ENCODE measurements at places on chromosomes 7 and 10.
A peak's percentile ranks its signal among the peaks of the same experiment; 100 is the strongest.

DNA sequence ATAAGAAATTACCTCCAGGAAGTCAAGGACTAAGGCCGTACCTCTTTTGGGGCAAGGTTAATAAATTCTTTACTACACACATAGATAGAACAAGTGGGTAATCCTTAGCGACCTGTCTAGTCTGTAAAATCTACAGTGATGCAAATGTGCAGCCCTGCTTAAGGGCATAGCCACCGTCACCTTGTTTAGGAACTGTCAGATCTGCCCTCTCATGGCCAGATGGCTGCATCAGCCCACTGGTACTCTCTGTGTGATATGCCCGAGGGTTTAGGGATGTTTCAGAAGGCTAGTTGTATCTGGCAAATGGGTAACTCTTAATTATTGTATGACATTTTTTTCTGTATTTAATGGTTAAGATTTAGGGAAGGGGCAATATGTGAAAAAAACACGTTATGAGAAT, 74.3 kb downstream of the NRG3 start:
- no peak for DNase-seq

GRCh38 chr7:95245828-95246500, 78.4 kb downstream of the PON1 start:
- no peak for DNase-seq

DNA sequence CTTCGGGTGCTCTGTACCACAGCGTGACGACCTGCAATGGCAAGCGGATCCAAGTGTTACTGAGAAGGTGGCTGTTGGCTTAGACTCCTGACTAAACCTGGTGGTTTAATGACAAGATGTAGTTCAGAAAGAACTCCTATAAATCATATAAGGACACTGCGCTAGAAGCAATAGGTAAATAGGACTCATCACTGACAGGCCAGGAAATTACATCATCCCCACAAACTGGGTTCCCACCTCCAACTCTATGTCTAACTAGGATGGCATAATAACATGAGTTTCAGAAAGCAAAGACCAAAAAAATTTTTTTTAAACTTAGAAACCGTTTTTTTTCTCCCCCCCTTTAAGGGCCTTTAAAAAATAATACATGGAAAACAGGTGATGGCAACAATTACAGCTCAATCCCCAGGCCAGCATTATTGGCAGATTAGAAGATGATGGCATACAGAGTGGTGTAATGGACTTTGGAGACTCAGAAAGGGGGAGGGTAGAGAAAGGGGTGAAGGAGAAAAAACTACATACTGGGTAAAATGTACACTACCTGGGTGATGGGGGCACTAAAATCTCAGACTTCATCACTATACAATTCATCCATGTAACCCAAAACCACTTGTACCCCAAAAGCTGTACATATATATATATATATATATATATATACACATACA, 81.4 kb upstream of the FAM133B start:
- no peak for DNase-seq

DNA sequence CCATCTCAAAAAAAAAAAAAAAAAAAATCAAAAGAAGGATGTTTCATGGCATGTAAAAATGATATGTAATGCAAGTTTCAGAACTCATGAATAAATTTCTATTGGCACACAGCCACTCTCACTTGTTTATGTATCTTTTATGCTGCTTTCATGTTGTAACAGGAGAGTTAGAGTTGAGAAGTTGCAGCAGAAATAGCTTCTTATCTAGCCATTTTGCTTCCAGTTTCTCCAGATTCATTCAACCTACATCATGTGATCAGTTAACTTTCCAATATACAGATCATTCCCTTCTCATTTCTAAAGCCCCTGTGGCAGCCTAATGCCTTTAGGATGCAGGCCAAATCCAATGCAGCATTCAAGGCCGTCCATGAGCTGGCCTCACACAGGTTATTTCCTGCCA, 30.4 kb downstream of the ZNF786 start:
- no peak for DNase-seq

DNA sequence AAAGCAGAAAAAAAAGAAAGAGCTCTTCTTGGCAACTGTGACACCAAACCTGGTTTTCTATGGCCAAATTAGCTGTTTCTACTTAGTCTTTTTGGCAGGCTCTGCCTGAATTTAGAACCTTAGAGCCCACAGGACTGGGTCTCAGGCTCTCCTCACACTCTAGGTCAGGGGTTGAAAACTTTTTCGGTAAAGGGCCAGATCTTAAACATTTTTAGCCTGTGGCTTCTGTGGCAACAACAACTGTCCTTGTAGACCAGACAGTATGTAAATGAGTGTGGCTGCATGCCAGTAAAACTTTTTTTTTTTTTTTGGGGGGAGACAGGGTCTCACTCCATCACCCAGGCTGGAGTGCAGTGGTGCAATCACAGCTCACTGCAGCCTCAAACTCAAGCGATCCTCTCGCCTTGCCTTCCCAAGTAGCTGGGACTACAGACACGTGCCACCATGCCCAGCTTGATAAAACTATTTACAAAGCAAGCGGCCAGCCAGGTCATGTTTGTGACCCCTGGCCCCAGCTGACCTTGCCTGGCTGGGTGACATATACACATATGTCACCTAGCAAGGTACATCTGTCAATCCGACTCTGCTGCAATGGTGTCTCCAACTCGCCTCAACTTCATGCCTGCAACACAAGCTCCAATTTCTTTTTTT, 17.4 kb downstream of the KPNA7 start:
- peak; percentile 15 for DNase-seq

GRCh38 chr7:657565-658119, 68.9 kb upstream of the DNAAF5 start:
- DNase-seq = no peak

DNA sequence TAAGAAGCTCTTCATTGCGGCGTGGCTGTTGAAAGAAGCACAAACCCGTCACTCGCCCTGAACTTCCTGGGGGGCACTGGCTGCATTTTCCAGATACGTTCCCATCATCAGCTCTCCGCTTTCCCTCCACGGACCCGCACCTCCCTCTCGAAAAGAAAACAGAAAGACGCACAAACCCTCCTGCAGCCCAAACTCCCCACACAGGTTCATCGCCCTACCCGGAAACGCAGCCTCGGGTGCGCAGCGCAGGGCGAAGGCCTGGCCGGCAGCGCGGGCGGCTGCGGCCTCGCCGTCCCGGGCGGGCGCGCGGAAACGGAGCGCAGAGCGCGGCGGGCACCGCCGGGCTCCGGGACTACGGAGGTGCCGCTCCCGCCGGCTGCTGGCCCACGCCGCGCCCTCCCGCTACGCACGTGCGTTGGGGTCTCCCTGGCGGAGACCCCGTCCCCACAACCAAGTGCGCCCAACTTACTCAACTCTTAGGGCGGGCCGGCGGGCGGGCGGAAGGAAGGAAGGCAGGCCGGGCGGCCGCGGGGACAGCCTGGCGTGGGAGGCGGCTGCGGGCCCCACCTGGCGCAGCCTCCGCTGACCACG, 822 bp downstream of the ZNF800 start:
- DNase-seq = no peak

DNA sequence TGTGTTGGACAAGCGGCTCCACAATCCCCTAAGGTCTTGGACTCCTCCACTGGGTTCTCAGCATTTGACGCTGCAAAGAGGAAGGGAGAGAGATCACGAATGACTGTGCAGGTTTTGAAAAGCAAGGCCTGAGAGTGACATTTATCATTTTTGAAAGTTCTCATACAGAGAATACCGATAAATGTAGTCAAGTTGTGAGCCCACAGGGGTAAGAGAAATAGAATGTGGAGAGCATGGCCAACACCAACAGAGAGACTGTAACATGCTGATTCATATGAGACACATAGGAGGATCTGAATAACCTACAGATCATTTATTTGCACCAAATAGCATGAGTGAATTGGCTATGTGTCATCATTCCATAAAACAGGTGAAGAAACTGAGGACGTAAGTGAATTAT, 230.5 kb upstream of the MBL2 start:
- DNase-seq = no peak

GRCh38 chr7:2325162-2325561, 10.9 kb upstream of the SNX8 start:
- no peak for DNase-seq

- DNase-seq = no peak
Observed at GRCh38 chr10:129135624-129136023, 331.4 kb upstream of the MGMT start.

DNA sequence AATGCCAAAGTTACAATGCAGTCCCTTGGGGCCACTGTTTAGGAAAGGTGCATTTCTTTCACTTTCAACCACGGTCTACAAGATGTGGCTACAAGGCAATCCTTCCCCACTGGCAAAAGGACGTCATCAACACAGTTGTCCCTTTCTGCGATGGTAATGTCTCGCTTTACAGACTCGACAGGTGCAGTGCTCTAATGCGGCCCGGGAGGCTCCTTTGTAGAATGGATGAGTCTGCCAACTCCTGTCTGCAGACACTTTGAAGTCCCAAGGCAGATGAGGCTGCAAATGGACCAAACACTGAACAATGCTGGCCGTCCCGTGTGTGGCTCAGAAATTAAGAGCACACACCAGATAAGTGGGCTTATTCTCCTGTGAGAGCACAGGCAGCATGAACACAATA, 133.7 kb downstream of the PIP4K2A start:
- no peak for DNase-seq

- DNase-seq = no peak
Observed at GRCh38 chr10:89263091-89263490, 11.5 kb upstream of the LIPA start.

DNA sequence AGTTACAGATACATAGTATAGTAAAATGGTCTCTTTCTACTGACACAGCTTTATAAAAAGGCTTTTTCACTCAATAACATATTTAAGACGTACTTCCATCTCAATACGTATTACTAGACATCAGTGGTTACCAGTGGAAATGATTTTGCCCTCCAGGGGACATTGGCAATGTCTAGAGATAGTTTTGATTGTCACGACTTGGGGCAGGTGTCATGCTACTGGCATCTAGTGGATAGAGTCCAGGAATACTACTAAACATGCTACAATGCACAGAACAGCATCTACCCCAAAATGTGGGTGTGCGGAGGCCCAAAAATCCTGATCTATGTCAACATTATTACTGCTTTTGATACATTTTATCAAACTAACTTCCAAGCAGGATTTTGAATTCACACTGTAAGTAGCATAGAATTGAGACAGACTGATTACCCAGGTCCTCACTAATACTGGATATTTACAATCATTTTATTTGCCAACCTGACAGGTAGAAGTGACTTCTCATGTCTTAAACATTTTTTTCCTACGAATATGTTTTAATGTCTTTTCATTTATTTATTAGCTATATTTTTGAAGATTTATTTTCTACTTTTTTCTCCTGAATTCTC, 53.8 kb downstream of the HGF start:
- no peak for DNase-seq

DNA sequence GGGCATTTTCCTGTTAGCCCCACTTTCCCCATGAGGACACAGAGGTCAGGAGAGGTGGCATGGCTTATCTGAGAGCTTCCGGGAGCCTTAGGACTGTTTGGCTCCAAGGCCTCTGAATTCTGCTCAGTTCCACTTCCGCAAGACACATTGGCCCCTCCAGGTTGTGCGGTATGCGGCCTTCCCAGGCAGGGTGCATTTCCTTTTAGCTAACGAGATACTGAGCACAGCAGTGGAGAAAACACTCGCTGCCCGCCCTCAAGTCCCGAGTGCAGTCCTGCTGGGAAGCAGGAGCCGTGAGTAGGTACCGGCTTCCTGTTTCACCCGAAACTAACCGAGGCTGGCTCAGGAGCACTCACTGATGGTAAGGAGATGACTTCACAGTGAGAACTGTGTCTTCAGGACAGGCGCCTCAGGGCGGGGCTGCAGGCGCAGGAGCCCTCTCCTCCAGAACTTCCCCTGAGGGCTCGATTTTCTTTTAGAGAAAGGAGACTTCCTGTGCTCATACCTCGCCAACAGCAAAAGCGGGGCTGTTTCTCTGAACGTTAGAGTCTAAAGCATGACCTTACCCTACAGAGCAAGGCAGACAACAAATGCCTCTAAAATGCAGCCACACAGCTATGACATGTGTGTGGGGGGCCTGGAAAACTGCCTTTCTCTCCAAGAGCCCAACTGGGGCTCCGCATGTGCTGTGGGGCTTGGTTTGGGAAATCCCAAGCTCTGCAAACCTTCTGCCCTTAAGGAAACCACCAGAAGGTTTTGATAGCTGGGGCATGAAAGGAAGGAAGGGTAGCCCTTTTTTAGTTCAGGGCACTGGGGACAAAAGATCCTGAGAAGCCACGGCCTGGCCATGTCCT, 25.9 kb downstream of the RGS10 start:
- peak; percentile 54 for DNase-seq

- no peak for DNase-seq
Observed at GRCh38 chr7:150846291-150847115, 5.8 kb upstream of the AOC1 start.

- DNase-seq = no peak
Observed at GRCh38 chr7:73770002-73770859, at the start of gene CLDN3. CLDN3 (minus strand) TSS chr7:73770270; CDS start chr7:73770049, 221 bp downstream.

- no peak for DNase-seq
Observed at GRCh38 chr10:131354380-131354779, 42.9 kb upstream of the TCERG1L start.

DNA sequence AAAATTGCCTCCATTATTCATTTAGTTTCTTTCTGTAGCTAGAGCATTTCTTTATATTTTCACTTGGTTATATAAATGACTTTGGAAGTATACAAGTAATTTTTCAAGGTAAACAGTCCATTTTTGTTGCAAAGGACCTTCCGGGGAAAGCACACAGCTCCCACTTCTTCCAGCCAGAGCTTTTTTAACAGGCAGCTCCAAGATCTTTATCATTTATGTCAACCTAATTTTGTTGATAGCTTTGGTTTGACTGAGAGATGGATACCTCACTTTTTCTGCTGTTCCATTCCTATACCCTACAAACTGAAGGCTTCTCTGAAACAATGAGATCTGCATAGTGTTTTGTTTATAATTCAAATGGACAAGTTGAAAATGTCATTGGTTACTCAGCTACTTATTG, 49.3 kb upstream of the RAB11FIP2 start:
- no peak for DNase-seq

DNA sequence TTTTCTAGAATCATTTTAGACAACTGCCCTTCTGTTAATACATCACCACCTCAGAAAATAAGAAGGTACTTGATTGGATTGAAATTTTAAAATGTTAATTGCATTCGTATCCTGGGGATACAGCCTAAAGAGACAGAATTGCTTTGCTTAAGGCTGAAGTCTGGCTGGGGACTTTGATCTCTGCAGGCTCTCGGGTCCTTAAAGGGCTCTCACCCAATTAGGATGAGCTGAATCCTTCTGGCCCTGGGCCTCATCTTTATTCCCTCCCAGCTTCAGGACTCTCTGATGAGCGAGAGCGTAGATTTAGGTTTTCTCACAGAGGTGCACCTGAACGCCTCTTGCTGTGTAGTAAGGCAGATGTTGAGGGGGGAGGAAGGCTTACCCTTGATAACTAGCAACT, 475.3 kb upstream of the C7orf33 start:
- DNase-seq = no peak

GRCh38 chr7:1357601-1358271, 101.5 kb downstream of the MICALL2 start:
- DNase-seq = no peak

All from GM18507 (cell line).